ENCODE measurements at places on chromosomes 4 and X.

DNA sequence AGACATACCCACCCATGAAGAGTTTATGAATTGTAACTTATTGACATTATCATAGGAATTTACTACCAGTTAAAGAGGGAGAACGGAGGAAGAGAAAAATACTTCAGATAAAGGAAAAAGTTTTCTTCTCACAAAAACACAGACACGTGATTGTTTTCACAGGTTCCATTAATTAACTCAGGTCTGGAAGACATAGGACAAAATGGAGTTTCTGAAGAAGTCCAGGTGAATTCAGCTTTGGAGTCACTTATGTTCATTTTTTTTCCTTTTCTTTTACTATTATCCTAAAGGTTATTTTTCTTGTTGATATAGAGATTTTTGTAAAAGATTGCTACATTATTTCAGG is 20.5 kb downstream of the NIPAL1 start:
- no peak for DNase-seq

- DNase-seq = no peak
Observed at GRCh38 chr4:1294891-1295290, 5.2 kb downstream of the MAEA start.

GRCh38 chr4:30839583-30840520 is 119.7 kb downstream of the PCDH7 start:
- no peak for DNase-seq

- no peak for DNase-seq
Observed at GRCh38 chr4:78613522-78614321, 62.2 kb downstream of the ANXA3 start.

Data from CD4-positive, alpha-beta T cell treated with Interleukin-15 for 4 hours (primary cell).